ENCODE measurements at places on chromosomes 2 and 18. TPM values are rescaled to one million over a fixed set of nuclear protein-coding genes. Genes with fewer than 3 reads are reported as not detected.

- DNase-seq: peak; percentile 73
These were observed 70.6 kb downstream of the COPS8 start for GRCh38 chr2:237156031-237156856.

DNA sequence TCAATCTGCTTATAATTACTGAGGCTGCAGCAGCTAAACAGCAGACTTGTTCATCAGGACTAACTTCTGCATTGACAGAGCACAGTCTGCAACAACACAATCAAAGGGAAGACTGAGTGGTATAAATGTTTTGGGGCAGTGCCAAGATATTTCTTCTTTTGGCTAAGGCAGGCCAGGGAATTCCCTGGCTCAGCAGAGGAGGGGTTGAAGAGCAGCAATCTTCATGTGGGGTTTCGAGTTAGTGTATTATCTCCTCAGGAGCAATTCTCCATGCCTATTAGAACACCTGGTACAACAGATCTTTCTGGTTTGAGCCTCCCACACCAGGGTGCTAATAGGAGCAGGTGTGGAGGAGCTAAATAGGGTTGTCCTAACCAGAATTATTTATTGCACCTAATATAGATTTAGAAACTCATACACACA, 103.0 kb upstream of the STK17B start:
- DNase-seq: no peak

Gene C2orf72
- total RNA-seq: 0.15 TPM

Gene TANC1
- total RNA-seq: 80.7 TPM

Gene LDLRAD4
- total RNA-seq: 80.2 TPM

Gene HOXD1
- total RNA-seq: not detected

Gene FNDC4
- total RNA-seq: 16.5 TPM

Data from left cardiac atrium (tissue), 4 donors.